ENCODE measurements at places on chromosomes 5 and 9.

DNA sequence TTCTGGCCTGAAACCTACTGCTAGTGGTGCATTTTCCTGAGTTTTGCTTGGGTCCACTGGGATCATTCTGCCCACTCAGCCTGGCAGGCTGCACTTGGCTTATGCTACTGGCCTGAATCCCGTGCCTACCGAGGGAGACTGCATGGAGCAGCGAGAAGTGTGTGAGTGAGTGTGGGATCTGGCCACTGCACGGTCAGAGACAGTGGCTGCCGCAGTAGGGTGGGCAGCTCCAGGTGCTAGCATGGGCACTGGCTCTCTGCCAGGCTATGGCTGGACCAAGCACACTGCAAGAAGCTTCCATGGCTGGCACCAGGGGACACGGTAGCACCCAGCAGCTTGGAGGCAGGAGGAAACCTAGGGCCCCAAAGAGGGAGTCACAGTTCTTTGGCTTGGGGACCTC, 1058.7 kb upstream of the ACO1 start:
- DNase-seq: no peak

GRCh38 chr5:6326776-6327175, 51.6 kb downstream of the MED10 start:
- no peak for DNase-seq

DNA sequence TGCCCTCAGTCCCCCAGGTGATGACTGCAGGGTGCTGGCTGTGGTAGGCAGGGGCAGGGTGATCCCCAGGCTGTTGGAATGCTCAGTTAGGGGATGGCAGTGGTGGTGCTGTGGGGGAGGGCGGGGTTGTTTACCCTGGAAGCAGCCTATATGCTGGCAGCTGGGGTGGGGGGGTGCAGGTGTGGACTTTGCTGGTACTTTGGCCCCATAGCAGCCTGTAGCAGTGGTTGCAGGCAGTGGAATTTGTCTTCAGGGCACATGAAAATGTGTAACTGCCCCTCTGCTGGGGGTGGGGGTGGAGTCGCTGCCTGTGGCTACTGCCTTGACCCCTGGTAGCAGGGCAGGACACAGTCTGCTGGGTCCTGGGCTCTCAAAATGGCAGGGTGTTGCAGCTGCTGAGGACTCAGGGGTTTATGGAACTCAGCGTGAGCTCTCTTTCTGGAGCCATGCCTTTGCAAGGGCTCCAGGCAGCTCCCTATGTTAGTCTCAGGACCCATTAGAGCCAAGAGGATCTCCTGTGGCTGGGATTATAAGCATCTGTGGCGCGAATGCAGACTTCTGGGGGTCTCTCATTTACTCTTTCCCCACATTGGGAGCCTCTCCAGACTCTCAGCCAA, 65.0 kb downstream of the RMI1 start:
- no peak for DNase-seq

- DNase-seq: no peak
These were observed 47.2 kb upstream of the LIFR start for GRCh38 chr5:38603691-38604090.

GRCh38 chr5:154723740-154724505, 31.3 kb upstream of the LARP1 start:
- no peak for DNase-seq

GRCh38 chr5:175821790-175822211, 49.6 kb upstream of the CPLX2 start:
- no peak for DNase-seq

GRCh38 chr9:21155501-21155900, 11.0 kb downstream of the IFNA21 start:
- DNase-seq: no peak

DNA sequence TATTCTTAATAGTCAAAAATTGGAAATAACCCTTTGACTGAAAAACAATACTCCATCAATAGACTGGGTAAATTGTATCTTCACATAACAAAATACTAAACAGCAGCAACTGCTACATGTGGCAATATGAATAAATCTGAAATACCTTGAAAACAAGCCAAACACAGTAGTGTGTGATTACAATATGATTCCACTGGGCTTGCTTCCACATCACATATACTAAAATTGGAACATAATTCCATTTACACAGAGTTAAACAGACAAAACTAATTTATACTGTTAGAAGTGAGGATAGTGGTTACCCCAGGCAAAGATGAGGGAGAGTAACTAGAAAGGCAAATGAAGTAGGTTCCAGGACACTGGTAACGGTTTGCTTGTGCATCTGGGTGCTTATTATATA, 20.4 kb downstream of the FNIP1 start:
- no peak for DNase-seq

GRCh38 chr5:13946111-13946510, 1.6 kb upstream of the DNAH5 start:
- no peak for DNase-seq

DNA sequence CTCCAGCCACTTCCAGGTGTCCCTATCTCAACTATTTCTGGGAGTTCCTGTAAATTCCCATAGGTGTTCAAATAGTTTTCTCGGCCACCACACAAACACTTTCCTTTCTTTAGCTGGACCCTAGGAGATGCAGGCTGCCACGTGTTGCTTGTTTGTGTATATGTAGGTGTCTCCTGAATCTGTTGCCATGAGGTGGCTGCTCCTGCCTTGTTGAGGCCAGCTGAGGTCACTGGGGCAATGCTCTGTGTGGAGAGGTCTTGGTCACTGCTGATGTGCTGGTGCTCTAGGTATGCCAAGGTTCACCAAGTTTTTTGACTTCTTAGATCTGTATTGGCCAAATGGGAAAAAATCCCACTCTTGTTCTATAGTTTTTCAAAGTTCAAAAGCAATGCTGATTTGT, 132.5 kb upstream of the CHD1 start:
- no peak for DNase-seq

- DNase-seq: no peak
These were observed 243.8 kb downstream of the KDM4C start for GRCh38 chr9:7001571-7001970.

GRCh38 chr9:91903126-91903911, 46.7 kb downstream of the ROR2 start:
- no peak for DNase-seq

- DNase-seq: no peak
These were observed 83.7 kb downstream of the PDE6A start for GRCh38 chr5:149860801-149861322.

- no peak for DNase-seq
These were observed 1.8 kb downstream of the RANBP17 start for GRCh38 chr5:170863646-170864045.

DNA sequence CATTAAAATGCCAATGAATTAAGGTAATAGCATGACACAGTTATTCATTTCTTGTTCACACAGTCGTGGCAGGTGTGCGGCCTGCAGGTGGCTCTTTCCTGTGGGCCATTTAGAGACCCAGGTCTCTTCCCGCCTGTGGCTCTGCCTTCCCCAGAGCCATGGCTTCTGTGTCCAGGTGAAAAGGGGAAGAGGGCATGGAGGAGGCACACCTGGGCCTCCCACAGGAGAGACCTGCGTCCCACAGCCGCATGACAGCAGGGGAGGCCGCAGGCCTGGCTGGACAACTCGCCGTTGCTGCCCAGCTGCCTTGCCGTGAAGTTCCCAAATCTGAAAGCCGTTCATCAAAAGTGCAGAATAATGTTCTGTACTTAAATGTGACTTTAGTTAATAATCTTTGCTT, 14.4 kb upstream of the PLEKHG4B start:
- no peak for DNase-seq

DNA sequence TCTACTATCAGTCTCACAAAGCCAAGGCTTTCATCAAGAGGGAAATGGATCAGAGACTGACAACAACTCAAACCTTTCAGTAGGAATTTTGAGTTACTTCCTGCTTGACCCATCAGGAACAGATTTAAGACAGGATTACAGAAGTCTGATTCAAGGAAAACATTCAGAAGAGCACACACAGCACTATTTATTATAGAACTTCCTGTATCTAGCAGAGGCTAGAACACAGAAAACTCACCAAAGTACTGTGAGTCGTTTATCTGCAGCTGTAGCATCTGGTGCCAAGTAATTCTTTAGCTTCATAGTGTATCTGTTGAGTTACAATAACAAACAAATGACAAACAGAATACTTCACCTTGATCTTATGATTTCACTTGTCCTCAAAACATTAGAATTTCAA, 13.8 kb downstream of the LEAP2 start:
- no peak for DNase-seq

DNA sequence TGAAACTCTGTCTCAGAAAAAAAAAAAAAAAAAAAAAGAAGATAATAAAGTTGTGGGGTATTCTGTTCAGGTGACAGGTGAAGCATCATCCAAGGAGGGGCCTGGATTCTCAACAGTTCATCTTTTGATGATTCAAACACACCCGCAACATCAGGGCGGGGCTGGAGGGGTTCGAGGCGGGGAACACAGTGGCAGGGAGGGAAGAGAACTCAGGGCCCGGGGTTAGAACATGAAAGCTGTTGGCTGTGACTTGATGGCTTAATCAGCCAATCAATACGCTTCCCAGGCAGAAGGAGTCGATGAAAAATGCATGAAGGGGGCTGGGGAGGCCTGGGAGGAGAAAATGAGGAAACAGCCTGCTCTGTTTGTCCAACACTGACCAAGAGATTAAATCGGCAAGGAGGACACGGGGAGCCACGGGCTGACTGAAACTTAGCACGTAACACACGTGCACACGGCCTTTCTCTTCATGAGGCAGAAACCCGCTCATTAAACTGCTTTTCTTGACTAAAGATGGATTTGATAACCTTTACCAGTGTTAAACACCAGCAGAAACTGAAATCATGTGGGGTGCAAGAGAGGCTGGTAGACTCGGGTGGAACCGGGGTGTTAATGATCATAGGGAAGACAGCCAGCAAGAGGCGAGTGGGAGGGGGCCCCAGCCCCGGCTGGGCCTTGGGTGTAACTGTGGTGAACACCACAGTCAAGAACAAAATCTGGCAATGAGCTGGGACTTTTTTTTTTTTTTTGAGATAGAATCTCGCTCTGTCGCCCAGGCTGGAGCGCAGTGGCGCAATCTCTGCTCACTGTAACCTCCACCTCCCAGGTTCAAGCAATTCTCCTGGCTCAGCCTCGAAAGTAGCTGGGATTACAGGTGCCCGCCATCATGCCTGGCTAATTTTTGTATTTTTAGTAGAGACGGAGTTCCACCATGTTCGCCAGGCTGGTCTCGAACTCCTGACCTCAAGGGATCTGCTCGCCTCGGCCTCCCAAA, 105.7 kb upstream of the RAPGEF1 start:
- no peak for DNase-seq

- no peak for DNase-seq
These were observed 29.3 kb downstream of the PDGFRB start for GRCh38 chr5:150126199-150126920.

GRCh38 chr5:135986891-135987401, 32.2 kb upstream of the LECT2 start:
- DNase-seq: no peak

GRCh38 chr5:119417891-119418605, 34.2 kb upstream of the HSD17B4 start:
- no peak for DNase-seq

GRCh38 chr5:115424030-115424429, 120.5 kb downstream of the FEM1C start:
- no peak for DNase-seq

Data from activated CD4-positive, alpha-beta T cell treated with anti-CD3 and anti-CD28 coated beads for 24 hours (primary cell).